Kidney tubule cell (primary cell): ENCODE measurements at places on chromosomes 7 and 10.

DNA sequence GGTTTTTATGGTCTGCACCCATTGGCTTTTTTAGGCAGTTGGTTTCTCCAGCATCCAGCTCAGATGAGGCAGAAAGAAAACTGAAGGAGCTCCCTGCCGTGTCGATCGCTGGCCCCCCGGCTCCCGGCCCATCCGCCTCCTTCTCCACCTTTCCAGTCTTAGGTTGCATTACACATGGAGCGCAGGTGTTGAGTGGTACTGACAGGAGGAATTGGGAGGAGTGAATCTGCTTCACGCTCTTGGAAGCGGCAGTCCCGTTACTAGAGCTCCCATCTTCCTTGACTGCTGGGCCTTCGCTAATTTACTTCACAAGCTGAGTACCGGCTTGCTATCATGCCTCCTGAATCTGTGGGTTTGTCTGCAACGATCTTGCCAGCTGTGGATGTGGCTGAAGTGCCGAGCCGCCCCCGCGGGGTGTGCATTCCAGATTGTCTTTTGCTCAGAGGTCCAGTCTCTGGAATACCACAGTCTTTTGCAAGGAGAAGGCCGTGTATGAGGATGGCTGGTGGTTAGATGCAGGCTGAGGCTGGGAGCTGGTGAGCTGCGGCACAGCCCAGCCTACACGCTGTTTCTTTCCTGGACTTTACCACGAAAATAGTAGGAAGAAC, 17.1 kb downstream of the IQCE start:
- no peak for DNase-seq

DNA sequence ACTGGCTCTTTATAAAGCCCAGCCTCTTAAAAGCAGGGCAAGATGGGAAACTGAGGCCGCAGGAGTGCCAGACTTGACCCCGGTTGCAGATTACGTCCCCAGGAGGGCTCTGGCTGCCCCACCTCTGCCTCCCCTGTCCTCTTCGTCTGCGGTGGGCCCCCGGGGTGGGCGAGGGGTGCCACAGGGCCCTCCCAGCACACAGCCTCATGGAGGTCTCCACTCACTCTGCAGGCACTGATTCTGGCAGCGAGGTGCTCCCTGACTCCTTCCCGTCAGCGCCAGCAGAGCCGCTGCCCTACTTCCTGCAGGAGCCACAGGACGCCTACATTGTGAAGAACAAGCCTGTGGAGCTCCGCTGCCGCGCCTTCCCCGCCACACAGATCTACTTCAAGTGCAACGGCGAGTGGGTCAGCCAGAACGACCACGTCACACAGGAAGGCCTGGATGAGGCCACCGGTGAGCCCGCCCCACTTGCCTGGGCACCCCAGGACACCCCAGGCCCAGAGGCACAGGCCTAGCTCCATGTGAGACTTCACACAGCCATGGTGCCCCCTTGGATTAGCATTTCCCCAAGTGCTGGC, 39.4 kb upstream of the SLC29A3 start:
- no peak for DNase-seq

DNA sequence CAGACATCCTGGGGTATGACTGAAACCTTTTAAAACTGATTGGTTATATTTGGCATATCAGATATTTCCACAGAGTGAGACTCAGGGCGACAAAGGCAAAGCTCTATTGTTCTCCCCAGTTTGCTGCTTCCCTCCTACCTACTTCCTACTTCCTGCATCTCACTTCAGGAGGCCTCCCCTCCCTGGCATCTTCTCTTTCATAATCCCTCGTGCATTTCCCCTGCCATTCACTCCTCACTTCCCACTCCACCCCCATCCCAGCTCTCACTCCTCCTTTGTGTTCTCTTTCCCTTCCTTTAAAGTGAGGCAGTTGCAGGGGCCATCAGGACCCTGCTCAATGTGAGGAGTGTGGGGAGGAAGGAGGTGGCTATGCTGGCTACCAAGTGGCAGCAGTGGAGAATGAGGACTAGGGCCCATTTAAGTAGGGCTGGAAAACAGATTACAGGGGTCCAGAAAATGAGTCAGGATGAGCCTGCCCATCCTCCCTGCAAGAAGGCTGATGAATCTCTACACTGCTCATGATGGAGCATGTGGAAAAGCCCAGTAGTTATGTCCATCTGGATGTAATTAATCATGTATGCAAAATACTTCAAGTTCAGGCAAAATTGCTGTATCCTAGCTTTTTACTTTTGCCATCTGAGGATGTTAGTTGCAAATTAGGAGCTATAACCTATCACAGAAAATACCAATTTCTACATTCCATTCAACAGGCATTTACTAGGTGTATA, 311.8 kb upstream of the IMMP2L start:
- DNase-seq: no peak

DNA sequence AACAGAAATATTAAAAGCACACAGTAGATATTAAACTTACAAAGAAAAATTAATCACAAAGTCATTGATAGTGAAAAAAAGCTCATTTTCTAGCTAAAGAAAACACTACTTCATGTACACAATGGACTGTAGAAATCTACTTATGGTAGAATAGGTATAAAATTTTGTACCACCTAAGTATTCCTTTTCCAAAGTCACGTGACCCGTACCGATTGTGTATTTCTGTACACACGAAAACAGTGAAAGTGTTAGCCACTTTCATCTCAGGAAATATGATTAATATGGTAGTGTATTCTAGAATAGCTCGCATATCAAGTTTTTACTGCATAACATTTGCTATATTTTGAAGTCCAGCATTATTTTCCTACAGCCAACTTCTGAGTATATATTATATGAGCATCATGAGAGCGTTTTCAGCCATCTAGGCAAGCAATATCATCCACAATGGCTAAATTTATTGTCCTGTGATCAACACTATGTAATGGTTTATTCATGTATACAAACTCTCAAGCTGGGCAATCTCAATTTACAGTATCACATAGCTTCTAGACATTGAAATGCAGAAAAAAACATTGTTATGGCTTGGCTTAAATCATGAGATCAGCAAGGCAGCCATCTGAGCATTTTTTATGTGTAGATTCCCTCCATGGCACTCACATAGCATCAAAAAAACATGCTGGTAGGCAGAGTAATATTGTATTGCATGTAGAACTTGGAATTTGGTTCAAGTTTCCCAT, 114.7 kb downstream of the CD36 start:
- DNase-seq: no peak

GRCh38 chr10:77641788-77642397, 4.3 kb upstream of the KCNMA1 start:
- DNase-seq: peak; percentile 83

DNA sequence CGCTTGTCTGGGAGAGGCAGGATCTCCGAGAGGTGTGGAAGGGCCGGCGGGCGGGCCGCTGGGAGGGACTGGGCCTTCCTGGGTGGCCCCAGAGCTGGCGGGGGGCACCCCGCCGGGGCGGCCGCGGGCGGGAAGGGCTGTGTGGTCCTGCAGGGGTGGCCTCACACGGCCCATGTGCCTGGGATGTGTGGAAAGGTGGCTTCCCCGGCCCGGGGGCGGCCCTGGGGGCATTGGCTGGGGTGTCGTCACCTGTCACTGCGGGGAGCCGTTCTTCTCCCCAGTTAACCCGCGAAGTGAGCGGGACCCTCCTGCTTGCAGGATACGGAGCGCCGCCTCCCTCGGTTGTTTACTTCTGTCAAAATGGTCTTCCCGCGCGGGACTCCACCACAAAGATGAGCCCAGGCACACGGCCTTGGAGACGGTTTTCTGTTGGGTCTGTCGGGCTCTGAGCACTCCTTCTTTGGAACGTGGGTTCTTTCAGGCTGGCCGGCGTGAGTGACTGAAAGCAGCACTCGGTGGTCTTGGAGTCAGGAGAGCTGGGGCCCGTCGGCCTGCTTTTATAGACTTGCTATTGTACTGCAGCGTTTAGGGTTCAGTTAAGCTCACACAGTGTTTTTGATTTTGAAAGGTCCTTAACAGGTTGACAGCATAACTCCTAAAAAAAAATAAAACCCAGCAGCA, 700 bp downstream of the SMC3 start:
- DNase-seq: peak; percentile 30
